ENCODE measurements at places on chromosomes 6 and 20.

DNA sequence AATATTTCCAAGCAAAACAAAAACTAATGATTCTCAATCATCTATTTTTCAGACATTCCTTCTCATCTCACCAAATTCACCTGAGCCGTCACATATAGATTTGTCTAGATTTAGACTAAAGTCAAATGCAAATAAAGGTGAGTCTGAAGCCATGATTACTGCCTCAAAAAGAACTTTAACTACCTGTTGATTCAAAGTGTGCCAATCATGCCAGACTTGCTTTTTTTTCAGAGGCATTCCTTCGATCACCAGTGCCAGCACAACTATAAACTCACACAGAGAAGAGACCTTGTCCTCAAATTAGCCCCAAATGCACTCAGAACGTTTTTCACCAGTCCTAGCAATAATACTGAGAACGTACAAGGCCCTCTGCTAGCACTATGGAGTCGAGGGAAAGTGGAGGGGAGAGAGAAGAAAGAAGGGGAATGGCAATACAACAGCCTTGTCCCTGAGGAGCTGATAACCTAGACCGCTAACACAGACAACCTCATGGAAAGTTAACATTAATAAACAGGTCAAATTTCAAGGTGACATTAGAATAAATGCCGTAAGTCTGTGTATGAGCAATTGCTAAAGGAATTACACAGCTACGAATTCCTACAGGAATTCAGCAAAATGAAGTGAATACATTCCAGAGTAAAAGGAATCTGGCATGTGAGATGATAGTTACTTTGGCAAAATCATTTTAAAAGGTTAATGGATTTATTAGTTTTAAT lies 60.9 kb downstream of the EPB41L2 start:
- DNase-seq = no peak

DNA sequence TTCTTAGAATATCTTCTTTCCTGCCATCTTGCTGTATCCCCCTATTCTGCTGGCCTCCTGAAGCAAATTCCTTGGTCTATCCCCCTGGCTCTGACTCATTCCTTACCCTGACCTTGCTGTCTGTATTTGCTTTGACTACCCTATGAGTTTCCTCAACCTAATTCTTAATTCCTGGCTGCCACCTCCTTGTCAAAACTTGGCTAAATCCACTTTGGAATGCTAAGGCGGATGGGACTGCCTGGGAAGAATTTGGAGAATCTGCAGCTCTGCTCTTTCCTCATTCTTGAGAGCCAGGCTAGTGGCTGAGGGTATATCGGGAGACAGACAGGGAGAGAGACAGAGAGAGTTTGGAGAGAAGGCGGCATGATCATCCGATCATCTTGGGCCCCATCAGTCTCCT lies 24.4 kb downstream of the CAP2 start:
- no peak for DNase-seq

DNA sequence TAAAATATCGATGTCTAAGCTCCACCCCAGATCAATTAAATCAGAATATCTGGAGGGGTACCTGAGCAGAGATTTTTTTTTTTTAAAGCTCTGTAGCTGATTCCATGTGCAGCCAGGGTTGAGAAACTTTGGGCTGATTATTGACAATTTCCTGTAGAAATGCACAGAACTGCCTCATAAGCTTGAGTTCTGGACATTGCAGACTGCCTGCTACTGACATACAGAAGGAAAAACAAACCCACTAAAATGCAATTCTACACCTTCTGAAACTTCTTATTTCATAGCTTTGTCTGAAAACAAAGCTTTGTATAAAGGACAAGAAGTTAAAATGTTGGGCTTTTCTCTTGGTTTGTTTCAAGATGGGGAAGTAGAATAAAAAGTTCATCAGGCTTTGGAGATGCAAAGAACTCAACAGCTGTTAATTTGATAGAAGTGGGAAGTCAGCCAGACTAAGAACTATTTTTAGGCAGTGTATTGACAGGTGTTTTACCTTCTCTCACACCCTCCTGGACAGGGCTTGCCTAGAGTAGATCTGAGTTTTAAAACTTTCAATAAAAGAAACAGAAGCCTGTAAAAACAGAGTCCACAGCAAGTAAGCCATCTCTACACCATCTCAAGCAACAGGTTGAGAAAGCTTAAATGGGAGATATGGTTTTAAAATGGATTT lies 147.7 kb downstream of the KCNQ5 start:
- DNase-seq = no peak

DNA sequence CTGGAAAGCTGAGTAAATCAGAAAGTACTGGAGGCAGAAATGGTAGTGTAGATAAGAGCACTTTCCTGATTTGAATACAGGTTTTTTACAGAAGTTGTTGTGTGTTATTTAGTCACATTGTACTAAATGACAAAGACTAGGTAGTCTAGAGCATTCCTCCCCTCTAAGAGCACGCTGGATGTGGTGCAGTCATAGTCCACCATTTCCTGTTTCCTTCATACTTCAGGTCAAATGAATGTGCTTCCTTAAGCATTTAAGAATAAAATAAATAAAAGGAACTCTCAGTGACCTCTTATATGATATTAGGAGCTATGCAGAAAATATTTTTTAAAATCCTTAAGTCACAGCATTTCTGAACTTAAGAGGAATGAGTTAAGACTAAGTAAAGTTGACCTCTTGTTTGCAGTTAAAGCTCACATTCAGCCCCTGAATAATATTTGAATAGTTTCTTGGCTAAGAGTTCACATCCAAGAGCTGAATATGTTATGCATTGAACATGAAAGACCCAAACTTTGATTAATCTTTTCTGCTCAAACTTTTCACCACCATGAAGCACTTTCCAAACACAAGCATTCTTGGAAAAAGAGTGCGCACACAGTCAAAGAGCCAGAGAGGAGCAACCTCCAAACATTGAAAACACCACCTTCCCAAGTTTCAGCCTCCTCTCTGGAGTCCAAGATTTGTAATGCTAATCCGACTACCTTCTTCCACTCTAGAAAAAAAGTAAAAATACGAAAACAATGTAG lies 53.4 kb upstream of the TMEM30A start:
- no peak for DNase-seq

DNA sequence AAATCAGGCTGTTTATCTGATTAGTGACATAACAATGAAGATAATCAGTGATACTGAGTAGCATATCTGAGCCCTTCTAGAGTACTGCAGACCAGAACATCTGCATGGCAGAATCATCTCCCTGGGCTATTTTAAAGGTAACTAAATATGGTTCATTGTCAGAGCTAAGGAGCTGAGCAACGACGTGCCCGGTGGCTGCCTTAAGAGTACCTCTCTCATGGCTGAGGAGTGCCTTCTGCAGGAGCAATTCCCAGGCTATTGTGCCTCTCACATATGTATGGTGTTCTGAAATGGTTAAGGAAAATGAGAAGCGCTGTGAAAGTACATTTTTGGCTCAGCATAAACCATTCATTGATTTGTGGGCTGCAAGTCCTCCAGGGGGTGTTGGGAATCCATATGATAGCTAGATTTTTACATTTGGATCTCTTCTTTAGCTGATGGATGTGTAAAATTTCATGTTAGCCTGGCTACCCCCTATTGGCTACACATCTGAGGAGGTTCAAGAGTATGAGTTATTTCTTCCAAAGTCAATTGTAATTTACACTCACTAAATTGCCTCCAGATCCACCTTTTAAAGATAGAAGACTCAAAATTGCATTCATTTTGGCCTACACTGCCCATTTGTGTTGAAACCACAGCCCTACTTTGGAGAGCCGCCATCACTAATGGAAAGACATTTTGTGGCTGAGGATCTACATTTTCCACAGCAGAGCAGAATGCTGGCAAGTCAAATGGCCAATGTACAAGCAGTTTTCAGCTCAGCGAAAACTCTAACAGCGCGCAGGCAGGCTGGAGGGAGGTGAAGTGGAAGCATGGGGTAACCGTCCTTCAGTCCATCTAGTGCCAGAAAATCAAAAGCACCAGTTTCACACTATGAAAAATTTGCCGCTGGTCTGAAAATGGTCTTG lies 198.0 kb downstream of the SIM1 start:
- DNase-seq = no peak

DNA sequence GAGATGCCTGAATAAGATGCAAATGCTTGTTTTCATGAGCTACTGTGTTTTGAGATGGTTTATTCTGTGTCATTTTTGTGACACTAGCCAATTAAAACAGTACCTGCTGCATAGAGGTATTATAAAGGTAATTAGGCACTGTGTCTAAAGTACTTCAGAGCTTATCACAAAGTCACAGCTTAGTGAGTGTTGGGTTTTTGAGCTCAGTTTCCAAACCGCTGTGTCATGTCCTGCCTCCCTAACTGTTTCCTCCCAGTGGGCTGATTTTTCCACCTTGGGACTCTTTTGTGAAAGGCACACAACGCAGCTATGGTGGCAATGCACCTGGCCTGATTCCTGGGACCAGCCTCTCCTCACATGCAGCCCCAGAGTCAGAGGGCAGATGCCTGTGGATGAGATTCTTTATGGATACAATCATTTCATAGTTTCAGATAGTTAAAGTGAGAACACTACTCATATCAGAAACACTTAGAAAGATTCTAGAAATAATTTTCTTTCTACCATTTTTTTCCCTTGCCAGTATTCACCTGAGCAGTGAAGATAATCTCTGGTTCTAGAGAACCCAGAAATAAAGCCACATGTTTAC lies 41.3 kb upstream of the TAGAP start:
- no peak for DNase-seq
